ENCODE measurements at places on chromosomes 6 and 20. TPM values are rescaled to one million over a fixed set of nuclear protein-coding genes. Genes with fewer than 3 reads are reported as not detected.

Gene COL11A2
- 2.3 TPM for total RNA-seq

GRCh38 chr6:19837511-19838441 is 606 bp downstream of the ID4 start:
- H3K36me3 ChIP-seq: no peaks in the 10 kb centered on the region
- H3K27ac ChIP-seq: peak overlapping the region; percentile 88
- peak overlapping the region; percentile 35 for H3K4me3 ChIP-seq
- H3K4me1 ChIP-seq: peaks cover 10% of the 10 kb centered on the region
- H3K27me3 ChIP-seq: no peaks in the 10 kb centered on the region

- no peak for DNase-seq
- no peaks in the 10 kb centered on the region for H3K27me3 ChIP-seq
- no peaks in the 10 kb centered on the region for H3K36me3 ChIP-seq
- H3K4me1 ChIP-seq: no peaks in the 10 kb centered on the region
Measured at GRCh38 chr20:46484954-46485353, 28.4 kb downstream of the ZNF334 start.

- no peaks in the 10 kb centered on the region for H3K36me3 ChIP-seq
- no peaks in the 10 kb centered on the region for H3K4me1 ChIP-seq
- H3K27ac ChIP-seq: no peak overlapping the region
Measured at GRCh38 chr20:39877788-39878187, 811.2 kb downstream of the MAFB start.

All from body of pancreas (tissue), 4 donors.